ENCODE measurements at places on chromosomes 3 and 15. TPM values are rescaled to one million over a fixed set of nuclear protein-coding genes. Genes with fewer than 3 reads are reported as not detected.
A peak's percentile ranks its signal among the peaks of the same experiment; 100 is the strongest.

- no peak for DNase-seq
These were observed 624.2 kb downstream of the NTRK3 start for GRCh38 chr15:87632364-87632763.

- DNase-seq = no peak
These were observed 2.6 kb upstream of the UPK1B start for GRCh38 chr3:119170821-119171220.

DNA sequence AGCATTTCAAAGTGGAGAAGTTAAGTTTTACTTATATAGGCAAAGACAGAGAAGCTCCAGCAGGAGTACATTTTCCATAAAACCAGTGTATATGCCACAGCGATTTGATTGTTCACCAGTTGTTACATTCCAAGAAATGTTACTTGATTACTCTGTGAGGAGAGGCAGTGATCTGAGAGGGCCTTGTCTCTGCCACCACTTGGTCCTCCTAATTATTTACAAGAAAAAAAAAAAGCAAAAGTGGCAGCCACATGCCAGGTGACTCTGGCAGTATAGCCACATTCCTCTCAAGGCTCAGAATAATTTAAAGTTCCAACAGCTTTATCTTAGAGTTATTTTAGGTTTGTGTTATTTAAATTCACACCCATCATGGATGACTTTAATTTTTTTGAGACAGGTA, 1077.8 kb downstream of the ZPLD1 start:
- DNase-seq = no peak

DNA sequence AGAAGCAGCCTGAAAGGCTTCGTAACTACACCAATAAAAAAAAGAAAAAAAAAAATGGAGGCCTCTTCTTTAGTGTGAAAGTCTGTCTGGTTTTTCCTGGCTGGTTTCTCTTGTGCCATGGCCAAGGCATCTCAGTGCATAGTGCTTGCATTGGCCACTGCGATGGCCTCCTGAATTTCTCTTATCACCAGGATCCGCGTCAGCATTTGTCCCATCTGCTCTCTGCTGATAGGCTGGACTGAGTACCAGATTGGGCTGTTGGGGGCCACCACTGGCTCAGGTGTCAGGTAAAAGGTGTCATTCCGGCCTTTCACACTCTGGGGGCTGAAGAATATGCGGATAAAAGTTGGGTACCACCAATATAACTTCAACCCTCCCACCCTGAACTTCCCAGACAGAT, 1.1 kb upstream of the IMPDH2 start:
- DNase-seq = no peak

GRCh38 chr3:61422945-61423673, 138.3 kb upstream of the PTPRG start:
- no peak for DNase-seq

- DNase-seq = no peak
These were observed 51.5 kb upstream of the TMEM158 start for GRCh38 chr3:45277636-45278035.

GRCh38 chr15:27899583-27900285, 199.4 kb downstream of the OCA2 start:
- DNase-seq = no peak

DNA sequence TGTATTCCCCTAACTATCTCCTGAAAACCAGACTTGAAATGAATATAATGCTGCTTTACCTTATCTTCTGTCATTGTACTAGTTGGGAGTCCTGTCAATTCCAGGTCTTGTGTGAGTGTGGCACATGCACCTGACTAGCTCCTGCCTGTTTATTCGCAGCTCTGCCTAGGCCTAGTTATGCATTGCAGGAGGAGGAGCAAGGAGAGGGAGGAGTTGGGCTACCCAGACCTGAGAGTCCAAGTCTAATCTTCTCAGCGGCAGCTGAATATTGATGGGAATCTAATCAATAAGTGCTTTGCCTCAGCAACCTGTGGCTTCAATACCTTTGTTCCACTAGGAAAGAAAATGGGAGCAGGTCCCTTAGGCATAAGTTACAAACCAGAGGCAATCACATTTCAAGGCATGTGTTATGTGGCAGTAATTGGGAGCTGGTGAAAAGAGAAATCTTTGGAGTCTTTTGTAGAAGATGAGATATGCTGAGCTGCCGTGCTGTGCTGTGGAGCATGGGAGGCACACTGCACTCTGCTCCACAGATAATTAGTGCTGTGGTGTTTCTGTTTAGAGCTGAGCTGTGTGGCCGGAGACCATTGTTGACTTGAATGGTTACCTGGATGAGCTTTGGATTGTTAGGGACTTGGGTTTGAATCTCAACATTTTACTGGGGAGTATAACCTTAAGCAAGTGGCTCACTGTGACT, at the start of gene SLC2A2:
Gene SLC2A2, minus strand, starts transcription at position 124 of the 697 bp plus-strand sequence. Its CDS starts 50 bp downstream, at position 74.
- DNase-seq = no peak

GRCh38 chr3:36957063-36957462, 12.2 kb upstream of the TRANK1 start:
- DNase-seq = no peak

- no peak for DNase-seq
These were observed 29.1 kb upstream of the RARRES1 start for GRCh38 chr3:158761350-158761749.

GRCh38 chr3:60674870-60675269, 576.4 kb downstream of the FHIT start:
- no peak for DNase-seq

GRCh38 chr3:107413264-107413663, 36.0 kb downstream of the CCDC54 start:
- DNase-seq = no peak

- no peak for DNase-seq
These were observed 19.2 kb upstream of the CPOX start for GRCh38 chr3:98612587-98612986.

- DNase-seq = no peak
These were observed 1.6 kb upstream of the KLF15 start for GRCh38 chr3:126358816-126359181.

DNA sequence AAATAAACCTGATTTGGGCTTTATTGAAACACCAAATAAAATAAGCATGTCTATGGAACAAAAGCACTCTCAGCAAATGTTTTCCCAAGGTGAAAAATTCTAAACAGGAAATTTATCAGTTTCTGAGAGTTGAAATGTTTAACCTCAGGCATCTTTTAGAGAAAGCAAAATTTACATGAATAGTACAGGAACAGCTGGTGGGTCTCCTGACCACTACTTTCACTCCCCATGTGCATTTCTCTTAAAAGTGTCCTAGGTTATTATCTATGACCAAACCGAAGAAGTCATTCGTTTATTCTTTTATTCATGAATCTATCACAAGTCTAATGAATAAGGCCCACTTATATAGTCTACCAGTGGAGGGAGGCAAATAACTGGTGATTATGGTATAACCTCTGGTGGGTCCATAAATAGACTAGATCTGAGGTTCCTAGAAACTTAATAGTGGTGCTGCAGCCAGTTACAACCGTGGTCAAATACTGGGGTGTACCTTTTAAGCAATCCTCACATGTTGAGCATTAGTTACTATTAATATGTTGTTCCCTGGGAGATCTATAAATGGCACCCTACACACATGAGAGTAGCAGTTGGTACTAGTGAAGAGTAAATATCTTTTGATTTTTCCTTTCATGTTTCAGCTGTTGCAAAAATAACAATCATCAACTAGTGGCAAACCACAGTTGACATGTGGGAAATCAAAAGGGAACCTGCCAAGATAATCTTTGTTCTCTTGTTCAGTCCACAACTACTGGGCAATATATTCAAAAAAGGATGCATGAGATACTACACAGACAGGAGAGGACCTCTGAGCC, 169.3 kb upstream of the STAC start:
- DNase-seq = no peak

GRCh38 chr3:72722930-72723726, 125.1 kb downstream of the SHQ1 start:
- peak; percentile 68 for DNase-seq

DNA sequence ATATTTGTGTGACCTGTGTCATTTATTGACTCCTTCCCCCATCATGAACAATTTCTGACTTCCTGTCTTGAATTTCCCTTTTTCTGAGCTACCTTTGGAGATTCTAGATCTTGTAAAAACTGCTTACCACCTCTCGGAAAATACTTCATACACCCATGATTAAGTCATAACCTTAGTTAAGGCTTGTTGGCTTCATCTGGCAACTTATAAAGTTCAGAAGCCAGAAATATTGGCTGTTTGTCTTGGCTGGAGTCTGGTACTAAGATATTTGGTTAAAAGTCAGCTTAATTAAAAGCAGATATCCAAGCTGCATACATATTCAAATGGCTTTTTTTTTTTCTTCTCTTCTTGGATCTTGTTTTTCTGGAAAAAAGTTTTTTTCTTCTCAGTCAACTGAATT, 37.3 kb upstream of the B3GALNT1 start:
- DNase-seq = no peak

GRCh38 chr3:71724584-71725270, 475 bp downstream of the EIF4E3 start:
- peak; percentile 12 for DNase-seq

- DNase-seq = no peak
These were observed 104.0 kb upstream of the C15orf61 start for GRCh38 chr15:67416891-67417290.

DNA sequence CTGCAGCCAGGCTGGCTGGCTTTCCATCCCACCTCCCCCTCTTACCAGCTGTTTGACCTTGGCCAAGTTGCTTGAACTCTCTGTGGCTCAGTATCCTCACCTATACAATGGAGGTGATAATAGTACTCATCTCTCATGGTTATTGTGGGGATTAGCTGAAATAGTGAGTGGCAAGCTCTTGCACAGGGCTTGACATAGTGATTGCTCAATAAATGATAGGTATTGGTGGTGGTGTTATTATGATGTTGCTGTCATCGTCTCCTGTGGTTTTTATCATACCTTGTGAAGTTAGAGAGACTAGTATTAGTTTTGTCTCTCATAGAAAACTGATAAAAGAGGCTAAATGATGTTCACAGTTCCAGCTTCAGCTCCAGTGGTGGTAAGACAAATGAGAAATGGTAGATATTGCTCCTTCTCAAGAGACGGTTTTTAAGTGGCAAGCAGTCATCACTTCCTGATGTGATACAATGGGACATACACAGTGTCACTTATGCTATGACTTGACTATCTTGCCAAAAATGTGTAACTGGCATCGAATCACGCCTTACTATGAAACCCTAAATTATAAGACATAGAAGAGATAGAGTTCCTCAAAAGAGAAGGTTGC, 12.1 kb upstream of the UBE2E1 start:
- DNase-seq = no peak

GRCh38 chr3:57872606-57873005, 116.5 kb downstream of the SLMAP start:
- DNase-seq = no peak

GRCh38 chr3:131728898-131729642, 226.3 kb upstream of the MRPL3 start:
- DNase-seq = peak; percentile 17

DNA sequence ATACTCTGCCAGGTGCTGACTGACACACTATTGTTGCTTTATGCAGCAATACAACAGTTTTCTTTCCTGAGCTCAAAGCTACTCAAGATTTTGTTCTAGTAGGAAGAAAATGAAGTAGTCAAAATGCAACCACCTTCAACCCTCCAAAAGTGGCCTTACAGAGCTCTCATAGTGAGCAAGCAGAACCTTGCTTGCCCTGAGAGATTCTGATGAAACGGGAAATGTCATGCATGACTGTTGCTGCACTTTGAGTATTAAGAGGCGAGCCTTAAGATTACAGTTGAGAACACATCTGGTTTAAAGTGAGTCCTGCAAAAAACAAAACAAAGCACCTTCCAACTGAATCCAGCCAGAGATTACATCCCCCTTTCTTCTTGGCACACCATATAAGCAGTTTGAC, 29.7 kb downstream of the MINDY4B start:
- peak; percentile 33 for DNase-seq

Gene GNAT1
- 0.26 TPM for total RNA-seq

Gene FOXL2
- total RNA-seq = 0.26 TPM

Gene EHHADH
- total RNA-seq = 2.7 TPM

Gene ATP13A5
- total RNA-seq = not detected

Gene P4HTM
- 28.7 TPM for total RNA-seq

Gene INKA1
- total RNA-seq = 19.5 TPM

Gene CHRD
- not detected for total RNA-seq

Gene IMPG2
- 0.13 TPM for total RNA-seq

Gene GUCA1C
- not detected for total RNA-seq
